ENCODE measurements at places on chromosomes 3 and 15.
A peak's percentile ranks its signal among the peaks of the same experiment; 100 is the strongest.

DNA sequence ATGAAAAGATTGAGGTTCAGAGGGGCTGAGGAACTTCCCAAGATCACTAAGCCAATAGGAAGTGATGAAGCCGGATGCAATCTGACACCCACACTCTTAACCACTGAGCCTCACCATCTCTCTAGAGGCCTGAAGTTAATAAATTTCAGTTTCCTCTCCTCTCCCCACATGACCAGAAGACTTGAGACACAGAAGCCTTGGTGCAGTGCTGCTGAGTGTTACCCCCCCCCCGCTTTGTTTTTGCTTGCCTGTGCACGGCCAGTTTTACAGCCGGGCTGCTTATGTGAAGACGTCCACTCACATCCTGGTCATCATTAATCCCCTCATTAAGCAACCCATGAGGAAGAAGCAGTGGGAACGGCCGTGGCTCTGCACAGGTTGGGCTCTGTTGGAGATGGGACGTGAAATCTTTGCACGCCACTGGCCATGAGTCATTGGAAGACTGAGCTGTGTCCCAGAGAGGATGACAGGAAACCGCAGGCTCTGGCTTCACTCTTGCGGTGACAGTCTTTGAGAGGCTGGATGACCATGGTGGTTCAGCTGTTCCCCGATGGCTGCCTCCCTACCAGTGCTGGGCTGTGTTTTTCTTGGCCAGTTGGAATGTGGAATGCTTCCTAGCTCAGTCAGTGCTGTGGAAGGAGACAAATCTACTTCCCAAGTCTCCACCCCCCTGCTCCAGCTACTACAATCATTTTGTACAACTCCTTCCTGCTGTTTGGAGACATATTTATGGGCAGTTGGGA, 232.6 kb upstream of the LRTM1 start:
- no peak for DNase-seq

- DNase-seq: peak; percentile 31
Measured at GRCh38 chr3:141876891-141877621, 613 bp downstream of the ATP1B3 start.

GRCh38 chr3:59611649-59612443, 562.0 kb upstream of the CFAP20DC start:
- no peak for DNase-seq

GRCh38 chr3:30135190-30135589, 471.2 kb upstream of the TGFBR2 start:
- DNase-seq: no peak

- no peak for DNase-seq
Measured at GRCh38 chr15:101010781-101011180, 91.6 kb downstream of the LRRK1 start.

DNA sequence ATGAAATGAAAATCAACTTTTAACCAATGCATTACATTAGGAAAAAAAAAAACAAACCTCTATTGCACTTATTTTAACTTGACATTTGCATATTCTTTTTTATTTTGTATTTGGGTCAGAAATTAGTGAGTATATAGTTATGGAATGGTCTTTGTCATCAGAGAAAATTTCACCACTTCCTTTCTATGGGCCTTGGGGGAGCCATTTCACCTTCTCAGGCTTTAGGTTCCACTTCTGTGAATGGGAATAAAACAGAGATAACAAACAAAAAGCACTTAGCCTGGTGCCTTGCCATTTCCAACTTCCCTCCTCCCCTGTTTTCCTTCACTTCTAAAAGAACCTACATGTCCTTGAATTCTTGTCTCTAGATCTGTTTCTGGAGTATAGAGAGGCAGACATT, 168.0 kb upstream of the STT3B start:
- no peak for DNase-seq

GRCh38 chr3:45775571-45776300, 20.6 kb downstream of the SLC6A20 start:
- no peak for DNase-seq

DNA sequence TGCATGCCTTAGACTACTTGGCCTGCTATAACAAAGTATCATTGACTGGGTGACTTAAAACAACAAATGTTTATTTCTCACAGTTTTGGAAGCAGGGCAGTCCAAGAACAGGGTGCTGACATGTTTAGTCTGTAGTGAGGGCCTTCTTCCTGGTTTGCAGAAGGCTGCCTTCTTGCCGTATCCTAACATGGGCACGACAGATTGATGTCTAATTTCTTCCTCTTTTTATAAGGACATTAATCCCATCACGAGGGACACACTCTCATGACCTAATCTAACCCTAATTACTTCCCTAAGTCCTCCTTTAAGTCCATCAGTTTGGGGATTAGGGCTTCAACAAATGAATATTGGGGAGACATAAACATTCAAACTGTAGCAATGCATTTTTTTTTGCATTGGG, 10.9 kb upstream of the GOLGA8B start:
- no peak for DNase-seq

DNA sequence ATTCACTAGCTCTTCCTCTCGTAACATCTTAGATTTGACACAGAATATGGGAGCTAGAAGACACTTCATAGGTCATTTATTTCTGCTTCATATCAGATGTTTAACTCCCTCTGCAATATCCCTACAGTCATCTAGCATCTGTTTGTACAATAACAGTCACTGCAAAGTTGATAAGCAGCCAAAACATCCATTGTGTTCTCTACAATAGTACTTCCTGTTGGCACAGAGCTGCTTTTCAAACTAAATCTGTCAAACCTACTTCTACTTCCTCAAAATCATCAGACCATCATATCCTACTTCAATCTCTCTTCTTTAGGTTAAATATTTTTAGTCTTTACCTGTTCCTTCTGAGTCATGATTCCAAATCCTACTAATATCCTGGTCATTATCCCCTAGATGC, 233.2 kb downstream of the FGF12 start:
- DNase-seq: no peak

DNA sequence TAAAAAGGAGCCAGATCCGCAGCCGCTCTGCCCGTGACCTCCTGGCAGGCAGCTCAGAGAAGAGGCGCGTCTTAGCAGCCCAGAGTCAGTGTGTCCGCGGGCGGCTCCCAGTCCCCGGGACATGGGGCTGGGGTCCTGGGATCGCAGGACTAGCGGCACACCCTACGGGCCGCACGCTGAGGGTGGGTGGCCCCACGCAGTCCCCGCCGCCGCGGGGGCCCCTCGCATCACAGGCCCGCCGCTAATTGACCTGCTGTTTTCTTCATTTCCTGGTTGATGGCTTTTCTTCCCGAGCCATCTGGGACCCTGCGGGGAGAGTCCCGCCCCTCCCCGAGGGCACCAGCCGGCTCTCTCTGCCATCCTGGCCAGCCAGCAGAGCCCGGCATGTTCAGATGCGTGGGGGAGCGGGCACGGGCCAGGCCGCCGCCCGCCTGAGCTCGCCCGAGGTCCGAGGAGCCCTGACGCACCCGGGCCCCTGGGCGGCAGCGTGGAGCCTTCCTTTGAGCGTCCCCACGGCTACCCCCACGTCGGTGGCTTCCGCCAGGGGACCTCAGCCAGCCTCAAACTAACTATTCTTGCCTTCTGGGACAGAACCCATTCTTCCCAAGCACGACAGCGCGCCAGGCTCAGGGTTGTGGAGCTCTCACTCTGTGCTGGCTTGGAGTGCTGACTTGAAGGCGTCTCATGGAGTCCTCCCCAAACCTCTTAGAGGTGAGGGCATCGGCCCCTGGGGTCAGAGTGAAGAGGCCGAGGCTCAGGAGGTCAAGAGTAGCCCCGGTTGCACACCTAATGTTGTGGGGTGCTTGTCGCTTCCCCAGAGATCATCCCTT, 34.6 kb upstream of the CACNA2D3 start:
- DNase-seq: no peak

DNA sequence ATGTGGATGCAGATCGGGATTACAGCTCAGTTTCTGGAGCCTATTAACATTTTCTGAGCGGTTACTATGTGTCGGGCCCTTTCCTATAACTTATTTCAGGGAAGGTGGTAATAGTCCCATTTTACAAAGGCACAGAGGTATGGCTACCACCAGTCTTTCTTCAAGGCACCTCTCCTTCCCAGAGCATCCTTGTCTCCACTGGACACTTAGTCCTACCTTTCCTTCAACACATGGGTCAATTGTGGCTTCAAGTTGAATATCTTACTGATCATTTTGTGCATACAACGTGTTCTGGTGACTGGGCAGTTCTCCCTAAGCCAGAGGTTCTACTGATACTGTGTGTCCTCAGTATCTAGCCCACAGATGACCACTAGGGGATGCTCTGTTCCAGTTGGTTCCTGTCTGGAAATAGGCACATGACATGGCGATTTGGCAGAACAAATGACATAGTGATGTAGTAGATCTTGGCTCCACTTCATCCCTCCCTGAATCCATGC, 60.7 kb upstream of the CMTM8 start:
- no peak for DNase-seq
